Left ventricle myocardium inferior (tissue), 1 donor: ENCODE measurements at places on chromosomes 7 and 10.

GRCh38 chr7:146781352-146782116 is 664.9 kb downstream of the CNTNAP2 start:
- DNase-seq, result no peak

GRCh38 chr10:44949127-44949802 is 10.3 kb upstream of the RASSF4 start:
- no peak for DNase-seq

DNA sequence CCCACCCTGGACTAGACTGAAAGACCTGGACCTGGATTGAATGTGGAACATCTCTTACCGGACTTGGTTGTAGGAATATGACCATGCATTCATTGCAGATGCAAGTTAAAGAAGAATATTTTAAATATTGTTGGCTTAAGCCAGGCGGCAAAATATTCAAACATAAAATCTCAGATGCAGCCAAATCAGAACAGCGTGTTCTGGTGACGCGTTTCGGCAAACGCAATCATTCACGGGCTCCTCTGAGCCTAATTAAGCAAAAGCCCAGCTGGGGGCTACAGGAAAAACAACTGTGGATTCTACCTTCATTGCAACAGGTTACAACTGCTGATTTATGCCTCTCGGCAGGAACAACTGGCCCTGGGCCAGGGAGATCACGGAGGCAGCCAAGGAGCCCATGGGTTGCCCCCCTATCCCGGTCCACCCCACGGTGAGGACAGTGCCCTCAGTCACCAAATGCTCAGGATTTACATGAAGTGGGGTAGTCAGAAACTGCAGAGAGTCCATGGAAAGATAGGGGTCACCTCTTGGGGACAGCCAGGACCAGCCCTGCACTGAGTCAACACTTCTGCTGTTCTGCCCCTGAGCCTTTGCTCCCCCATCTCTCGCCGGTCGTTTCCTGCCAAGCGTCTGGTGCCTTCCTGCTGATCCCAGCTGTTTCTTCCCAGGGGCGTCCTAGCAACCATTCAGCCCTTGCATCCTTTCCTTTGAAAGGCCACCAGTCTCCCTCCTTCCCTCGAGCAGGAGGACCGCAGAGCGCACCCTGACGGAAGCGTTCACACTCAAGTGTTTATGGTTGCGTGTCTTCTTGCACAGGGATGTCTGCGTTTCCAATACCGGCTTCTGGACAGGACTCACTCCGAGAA is 64.4 kb upstream of the SFMBT2 start:
- peak; percentile 38 for DNase-seq

GRCh38 chr10:77609781-77610272 is 27.8 kb downstream of the KCNMA1 start:
- no peak for DNase-seq

- no peak for DNase-seq
These were observed 62.1 kb downstream of the ZWINT start for GRCh38 chr10:56298941-56299340.

DNA sequence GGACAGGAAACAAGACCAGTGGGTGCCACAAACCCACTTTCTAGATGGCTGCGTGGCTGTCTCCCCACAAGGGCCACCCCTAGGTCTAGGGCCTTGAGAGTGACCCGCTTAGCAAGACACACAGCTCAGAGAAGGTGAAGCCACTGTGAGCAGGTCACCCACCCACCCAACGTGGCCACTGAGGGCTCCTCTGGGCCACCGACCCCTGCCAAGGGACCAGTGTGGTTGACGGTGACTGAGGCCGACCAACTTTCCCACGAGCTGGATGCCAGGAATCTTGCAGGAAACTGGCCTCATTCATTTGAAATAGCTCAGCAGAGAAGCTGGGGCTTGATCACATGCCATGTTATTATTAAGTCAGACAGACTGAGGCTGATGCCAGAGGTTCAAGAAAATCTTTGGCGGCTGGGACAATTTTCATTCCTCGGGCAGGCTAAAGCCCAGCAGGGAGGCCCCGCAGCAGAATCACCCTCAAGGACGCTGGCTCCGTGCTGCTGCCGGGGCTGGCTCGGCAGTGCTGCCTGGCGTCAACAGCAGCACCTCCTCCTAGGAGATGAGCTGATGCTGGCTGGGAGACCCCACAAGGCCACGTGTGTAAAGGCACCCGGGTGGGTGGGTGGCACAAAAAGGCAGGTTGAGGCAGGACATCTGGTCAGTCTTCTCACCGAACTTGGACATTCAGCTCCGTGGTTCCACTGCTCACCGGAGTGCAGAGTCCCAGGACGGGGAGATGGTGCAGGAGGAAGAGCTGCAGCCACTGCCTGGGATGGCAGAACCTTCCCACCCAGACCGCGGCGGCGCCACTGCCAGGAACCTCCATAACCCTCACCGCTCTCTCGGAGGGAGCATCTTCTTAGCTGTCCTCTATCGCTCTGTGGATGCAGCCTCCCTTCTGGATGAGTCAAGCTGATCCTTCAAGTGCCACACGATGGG is 57.8 kb downstream of the ZRANB1 start:
- DNase-seq, result peak; percentile 47
